ENCODE measurements at places on chromosomes 5 and 9.

- no peak for DNase-seq
Measured at GRCh38 chr9:4970970-4971641, 14.0 kb upstream of the JAK2 start.

DNA sequence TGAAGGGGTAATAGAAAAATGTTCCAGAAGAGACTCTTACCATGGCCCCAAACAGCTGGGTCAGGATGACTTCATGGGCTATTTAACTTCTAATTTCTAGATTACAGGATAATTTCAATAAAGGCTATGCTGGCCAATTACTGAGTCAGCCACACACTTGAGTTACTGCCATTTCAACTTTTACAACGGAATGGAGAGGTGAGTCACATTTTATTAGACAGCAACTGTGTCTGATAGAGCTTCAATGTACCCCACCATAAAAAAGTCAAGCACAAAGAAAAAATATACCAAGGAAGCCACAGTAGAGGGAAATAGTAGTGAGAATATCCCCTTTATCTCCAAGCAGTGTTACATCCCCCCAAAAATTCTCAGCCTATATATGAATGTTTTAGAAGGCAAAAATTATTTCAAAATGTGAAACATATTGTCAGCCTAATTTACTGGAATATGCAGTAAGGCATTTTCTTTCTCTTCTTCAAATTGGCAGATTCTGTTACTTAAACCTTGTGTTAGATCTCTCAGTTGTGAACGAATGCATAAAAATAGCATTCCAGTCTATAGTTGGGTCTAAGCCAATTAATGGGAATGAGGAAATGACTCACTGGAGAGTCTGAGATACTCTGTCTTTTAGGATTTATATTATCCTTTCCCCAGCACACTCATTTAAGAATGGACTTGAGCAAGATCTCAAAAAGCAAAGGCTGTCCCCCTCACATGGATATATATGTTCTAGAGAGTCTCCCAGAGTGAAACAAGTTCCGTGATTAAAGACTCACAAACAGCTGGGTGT lies 47.1 kb upstream of the RAI14 start:
- peak; percentile 97 for DNase-seq

GRCh38 chr5:99922386-99922785 lies 612.8 kb upstream of the FAM174A start:
- no peak for DNase-seq

DNA sequence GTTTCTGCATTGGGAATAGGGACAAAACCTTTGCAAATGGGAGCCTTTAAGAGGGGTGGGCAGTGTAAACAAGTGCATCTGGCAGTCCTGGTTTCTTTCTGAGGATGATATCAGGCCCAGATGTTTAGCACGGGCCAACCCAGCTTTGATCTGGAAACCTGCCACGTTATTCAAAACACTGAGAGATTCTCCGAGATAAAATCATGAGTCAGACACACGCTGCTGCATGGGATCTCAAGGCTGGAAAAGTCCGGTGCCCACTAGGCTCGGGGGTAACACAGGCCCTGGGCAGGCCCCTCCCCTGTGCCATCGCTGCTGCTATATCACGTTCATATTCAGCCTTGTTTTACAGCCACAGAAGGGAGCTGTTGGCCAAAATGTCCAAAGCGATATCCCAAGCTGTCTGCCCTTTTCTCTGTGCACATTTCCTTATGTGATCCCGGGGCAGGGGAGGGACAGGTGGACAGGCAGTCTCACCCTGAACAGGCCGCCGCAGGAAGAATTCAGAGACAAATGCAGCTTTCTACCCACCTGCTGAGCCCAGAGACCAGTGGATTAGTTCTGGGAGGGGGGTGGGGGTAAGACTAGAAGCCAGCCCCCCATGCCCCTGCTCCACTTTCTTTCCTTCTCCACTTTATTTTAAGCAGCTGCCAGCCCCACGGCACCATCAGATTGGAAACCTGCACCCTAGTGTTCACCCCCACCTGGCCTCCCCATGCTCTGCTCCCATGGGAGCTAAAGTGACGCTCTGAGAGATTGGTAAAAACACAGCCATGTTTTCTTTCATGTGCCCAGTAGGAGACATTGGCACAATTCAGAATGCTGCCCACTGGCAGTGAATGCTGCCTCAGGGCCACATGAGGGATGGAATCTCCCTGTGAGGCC lies 63.1 kb downstream of the TMOD1 start:
- DNase-seq = peak; percentile 25

- no peak for DNase-seq
Measured at GRCh38 chr9:125397736-125398135, 136.1 kb downstream of the GAPVD1 start.

DNA sequence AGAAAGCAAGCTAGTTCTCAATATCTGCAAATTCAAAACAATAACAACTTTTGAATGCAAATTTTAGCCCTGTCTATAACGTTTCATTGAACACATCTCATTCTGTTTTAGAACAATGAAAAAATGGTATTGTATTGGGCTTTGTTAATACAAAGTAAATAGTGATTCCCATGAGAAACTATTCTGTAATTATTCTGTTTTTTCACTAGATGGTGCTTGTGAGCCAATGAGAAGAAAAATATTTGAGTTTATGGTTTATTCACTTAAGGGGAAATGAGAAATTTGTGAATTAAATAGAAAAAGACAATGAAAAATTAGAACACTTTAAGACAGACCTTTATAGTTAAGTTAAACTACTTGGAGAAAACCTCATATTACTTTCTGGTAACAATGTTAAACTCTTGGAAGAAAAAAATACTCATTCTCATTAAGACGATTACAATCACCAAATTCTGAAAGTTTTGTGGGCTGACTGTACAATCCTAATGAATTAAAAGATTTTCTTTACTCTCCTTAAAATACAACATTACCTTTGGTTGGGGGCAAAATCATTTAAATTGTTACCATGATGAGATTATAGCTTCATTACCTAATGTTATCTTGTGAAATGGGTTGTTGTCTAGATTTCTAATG lies 127.0 kb downstream of the NNT start:
- DNase-seq = peak; percentile 46

DNA sequence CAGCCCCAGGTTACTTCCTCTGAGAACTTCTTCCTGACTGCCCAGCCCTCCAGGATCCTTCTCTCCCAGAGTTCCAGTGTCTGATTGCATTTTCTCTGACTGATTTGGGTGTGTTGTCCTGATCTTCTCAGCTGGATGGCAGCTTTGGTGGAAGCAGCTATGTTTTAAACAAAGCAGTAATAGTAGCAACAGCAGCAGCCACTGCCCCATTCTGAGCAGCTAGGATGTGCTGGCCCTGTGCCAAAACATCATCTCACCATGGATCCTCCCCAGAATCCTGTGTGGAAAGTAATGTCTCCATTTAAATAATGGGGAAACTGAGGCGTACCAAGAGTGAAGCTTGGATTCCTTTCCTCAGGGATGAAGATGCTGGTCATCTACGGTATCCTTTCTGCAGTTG lies 46.4 kb upstream of the PSD2 start:
- DNase-seq = peak; percentile 24

GRCh38 chr5:17882760-17883488 lies 248.7 kb downstream of the TAF11L14 start:
- DNase-seq = no peak

- peak; percentile 49 for DNase-seq
Measured at GRCh38 chr9:86368871-86369521, 14.8 kb upstream of the TUT7 start.

DNA sequence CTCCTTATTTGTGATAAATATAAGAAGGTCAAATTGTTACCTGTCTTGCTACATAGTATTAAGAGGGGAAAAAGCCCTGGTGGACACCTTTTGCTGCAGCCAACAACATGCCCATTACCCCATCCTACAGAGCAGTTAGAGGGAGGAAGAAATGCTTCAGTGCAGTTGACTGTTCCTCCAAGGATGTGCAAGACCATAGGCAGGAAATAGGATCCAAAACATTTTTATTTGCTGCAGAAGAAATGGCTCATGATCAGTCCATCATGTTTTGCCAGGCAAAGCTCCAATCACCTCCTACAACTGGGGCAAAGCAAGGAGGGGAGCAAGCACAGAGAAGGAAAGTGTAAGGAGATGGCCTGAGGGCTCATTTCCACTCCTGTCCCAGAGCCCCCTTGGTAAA lies 399.1 kb upstream of the PIK3R1 start:
- peak; percentile 34 for DNase-seq

DNA sequence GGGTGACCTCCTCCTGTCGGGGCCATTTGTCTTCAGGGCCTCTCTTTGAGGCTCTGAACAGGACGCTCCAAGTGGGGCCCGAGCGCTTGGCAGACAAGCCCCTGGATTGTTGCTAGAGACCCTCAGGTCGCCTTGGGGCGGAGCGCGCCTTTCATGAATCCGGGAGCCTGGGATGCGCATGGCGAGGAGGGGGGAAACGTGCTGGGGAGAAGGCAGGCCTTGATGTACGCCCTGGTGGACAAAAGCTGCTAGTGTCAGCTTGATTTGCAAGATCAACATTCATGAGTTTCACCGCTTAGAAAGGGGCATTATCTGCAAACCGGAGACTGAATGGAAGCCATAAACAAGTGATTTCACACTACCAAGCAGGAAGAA lies 226.3 kb downstream of the SMARCA2 start:
- peak; percentile 83 for DNase-seq

- peak; percentile 28 for DNase-seq
Measured at GRCh38 chr5:74094096-74094781, 468.2 kb downstream of the ARHGEF28 start.

- DNase-seq = no peak
Measured at GRCh38 chr9:3214741-3215140, 311.1 kb downstream of the RFX3 start.

GRCh38 chr5:142143878-142144277 lies 35.3 kb downstream of the NDFIP1 start:
- DNase-seq = peak; percentile 41

DNA sequence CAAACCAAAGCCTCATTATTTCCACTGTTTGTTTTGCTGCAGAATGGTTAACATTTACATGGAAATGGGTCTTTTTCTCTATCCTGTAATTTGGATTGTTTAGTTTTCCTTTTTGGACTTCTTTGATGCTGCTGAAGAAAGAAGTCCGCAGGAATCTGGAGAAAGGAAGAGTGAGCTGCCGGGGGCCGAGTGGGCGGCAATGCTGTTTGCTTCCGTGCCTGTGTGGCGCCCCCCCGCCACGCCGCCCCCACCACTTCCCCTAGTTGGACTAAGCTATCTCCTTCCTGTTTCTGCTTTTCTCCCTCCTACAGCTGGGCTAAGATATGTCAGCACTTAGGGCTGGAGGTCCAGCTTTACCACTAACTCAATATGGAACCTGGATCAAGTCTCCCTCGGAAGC lies 39.7 kb downstream of the ACTL7B start:
- DNase-seq = no peak

- DNase-seq = peak; percentile 26
Measured at GRCh38 chr9:27472195-27472594, 51.9 kb upstream of the IFNK start.

DNA sequence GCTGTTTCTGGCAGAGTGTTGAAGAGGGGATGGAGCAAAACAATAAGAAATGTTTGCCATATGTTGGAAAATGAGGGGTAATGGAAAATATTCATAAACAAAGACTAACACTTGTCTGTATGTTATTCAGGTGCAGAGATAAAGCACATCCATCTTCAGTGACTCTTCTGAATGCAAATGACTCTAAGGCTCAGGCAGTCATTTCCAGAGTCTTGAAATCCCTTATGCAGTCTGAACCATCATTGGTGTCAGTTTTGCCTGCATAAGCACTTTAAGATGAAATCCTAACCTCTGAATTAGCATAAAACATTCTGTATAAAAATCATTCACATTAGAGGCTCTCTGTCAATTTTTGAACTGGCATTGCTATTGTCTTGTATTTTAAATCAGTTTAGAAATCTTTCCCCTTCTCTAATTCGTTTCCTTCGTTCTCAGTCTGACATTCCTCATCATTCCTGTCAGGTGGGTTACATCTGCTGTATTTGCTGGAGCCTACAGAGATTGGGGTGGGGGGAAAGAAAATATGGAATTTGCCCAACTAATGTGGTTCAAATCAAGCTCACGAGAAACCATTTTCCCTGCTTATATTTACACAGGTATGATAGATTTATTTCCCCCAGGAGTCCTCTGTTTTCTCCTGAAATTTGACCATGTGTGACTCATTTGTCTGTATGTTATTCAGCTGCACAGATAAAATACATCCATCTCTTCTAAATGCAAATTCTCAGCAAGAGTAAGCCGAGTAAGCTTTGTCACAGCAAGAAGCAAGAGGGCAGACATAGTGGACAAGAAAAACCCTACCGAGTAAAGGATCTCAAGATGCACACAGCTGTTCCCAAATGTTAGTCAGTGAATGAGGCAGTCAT lies 31.6 kb downstream of the ENC1 start:
- peak; percentile 49 for DNase-seq

GRCh38 chr5:173499471-173500212 lies 116.8 kb downstream of the BOD1 start:
- no peak for DNase-seq

DNA sequence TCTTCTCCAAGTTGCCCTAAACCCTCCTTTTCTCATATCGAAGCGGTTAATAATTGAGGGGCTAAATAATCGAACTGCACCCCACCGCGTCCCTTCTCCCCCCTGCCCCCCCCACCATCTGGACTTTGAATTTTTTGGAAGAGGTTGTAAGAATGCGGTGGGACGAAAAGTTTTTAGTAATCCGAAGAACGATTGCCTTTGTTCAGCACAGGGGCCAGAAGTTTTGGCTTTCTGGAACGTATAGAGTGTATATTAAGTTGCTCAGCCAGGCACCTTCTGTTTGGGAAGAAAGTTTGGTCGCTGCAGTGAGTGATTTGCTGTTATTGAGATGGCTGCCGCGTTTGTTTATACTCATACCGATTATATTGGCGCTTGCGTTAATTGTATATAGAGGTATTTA lies 518 bp downstream of the ERBIN start:
- DNase-seq = no peak

Data from fibroblast of upper back skin (primary cell).